ENCODE measurements at places on chromosomes 3 and 15.

DNA sequence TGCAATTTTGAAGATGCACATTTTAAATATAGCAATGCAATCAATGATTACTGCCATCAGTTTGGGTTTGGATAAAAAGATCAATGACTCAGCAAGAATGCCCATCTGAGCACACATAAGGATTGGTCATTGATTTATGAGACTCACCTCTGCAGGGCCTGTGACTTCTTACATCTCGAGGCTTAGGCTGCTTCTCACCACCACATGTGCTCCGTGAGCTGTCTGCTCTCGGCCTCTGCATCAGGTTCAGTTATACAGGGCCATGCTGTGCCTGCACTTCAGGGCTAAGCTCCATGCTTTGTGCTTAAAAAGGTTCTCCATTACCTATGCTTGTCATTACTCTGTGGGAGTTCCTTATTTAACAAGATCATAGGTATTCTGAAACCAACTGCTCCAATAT lies 887.5 kb downstream of the DIPK2A start:
- DNase-seq, result no peak

GRCh38 chr3:5013021-5013906 lies 34.0 kb downstream of the BHLHE40 start:
- DNase-seq, result no peak

DNA sequence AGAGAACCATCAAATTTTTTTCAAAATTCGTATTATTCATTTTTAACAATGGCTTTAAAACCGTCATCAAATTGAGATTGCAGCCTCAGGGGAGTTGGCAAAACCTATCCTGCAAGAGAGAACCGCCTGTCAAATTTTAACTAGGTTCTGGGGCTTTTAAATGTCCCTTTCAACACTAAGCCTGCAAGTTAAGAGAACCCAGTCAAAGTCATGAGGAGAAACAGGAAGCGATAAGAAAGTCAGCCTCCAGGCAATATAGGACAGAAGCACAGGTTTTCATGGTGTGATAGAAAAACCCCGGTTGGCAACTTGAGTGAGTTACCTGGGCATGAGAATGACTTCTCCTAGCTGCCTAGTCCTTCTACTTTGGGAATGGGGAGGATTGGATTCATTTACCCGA lies 59.8 kb downstream of the CPNE4 start:
- DNase-seq, result no peak

DNA sequence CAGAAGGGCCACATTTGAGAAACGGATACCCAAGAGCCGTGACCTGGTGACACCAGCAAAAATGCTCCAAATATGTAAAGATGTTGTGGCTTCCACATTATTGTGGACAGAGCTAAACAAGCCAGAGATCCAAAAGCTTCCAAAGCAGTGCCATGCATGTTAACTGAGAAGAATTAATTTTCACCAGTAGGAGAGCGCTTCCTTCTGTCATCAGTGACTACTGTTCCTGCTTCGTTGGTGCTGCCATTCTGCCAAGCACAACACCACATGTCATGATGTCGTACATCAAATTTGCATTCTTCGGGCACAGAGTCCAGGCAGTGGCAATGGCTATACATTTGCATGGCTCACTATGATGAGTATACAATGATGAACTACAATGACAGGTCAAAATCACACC lies 19.1 kb upstream of the CHST2 start:
- no peak for DNase-seq

DNA sequence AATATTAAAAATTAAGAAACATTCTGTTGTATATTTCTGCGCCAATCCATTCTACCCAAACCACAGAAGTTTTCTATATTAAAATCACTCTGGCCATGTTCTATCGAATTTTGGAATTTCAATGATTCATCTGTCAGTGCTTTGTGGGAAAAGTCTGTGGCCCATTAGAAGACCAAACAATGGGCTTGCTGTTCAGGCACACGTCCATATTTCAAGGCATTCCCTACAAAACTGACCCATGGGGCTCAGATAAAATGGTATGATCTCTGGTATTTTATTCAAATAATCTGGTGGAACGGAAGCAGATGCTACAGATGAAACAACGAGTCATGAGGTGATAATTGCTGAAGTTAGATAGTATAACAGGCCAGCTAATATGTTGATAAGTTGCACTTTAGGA lies 12.4 kb downstream of the NPHP3 start:
- DNase-seq, result no peak

DNA sequence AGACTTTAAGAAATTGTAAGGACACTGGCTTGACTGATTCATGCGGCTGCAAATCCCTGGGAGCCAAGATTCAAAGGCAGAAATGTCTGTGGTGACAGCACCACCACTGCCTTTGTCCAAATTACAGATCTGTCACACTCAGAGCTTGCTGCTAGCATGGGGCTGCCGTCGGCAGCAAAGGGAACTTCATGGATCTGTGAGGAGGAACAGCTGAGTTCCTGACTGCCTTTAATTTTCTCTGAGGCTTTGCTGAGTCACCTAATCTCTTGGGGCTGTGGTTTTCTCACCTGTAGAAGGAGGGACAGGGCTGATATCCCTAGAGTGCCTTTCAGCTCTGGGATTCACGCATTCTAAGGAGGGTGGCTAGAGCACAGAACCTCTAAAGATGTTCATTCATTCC lies 4.1 kb upstream of the PAK6 start:
- DNase-seq, result no peak

- no peak for DNase-seq
These were observed 7.8 kb upstream of the RFX7 start for GRCh38 chr15:56251315-56252095.

DNA sequence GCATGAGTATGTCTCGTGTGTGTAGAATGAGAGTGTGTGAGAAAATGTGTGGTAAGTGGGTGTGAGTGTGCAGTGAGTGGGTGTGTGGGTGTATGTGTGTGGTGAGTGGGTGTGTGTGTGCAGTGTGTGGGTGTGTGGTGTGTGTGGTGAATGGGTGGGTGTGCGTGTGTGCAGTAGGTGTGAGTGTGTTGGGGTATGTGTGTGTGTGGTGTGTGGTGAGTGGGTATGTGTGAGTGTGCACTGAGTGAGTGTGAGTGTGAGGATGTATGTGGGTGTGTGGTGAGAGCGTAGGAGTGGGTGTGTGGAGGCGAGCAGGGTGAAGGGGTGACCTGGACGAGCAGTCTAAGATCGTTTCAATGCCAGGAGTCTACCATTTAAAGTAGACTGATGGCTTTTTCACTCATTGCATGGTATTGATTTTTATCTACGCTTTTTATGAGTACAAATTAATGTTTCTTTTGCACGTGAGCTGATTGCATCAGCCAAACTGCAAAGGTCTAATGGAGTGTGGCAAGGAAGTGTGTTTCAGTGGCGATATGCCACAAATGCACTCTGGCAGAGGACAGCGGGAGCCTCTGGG lies 1.6 kb upstream of the CPN2 start:
- no peak for DNase-seq

- peak; percentile 15 for DNase-seq
These were observed 15.8 kb upstream of the SLC27A2 start for GRCh38 chr15:50166216-50166615.

DNA sequence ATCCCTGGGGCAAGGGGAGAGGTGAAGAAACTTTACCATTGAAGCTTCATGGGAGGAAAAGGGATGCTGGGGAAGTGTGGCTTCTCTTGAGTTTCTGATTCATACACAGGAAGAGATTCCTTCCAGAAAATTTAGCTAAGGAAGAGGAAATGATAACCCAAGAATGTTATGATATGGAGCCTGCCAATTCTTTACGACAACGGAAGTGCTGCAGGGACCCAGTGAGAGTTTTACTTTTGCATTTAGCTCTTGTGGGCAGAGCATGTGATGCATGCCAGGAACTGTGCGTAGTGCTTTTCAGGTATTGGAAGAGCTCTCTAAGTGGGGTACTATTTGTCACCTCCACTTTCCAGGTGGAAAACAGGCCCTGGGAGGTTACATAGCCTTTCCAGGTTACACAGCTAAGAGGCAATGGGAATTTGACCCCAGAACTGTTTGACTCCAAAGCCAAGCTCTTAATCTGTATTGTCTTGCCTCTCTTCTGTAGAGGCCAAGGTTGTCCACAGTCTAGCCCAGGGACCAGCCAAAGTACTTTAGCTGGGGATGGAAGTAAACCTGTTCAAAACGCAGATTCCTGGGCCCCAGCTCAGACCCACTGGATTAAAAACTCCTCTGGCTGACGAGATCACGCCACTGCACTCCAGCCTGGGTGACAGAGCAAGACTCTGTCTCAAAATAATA lies 23.0 kb downstream of the CMTM7 start:
- DNase-seq, result no peak

- no peak for DNase-seq
These were observed 28.1 kb upstream of the FURIN start for GRCh38 chr15:90840157-90840855.

- no peak for DNase-seq
These were observed 78.5 kb upstream of the ZNF717 start for GRCh38 chr3:75863878-75864277.

GRCh38 chr3:51932471-51933370 lies 9.0 kb downstream of the RRP9 start:
- DNase-seq, result no peak

DNA sequence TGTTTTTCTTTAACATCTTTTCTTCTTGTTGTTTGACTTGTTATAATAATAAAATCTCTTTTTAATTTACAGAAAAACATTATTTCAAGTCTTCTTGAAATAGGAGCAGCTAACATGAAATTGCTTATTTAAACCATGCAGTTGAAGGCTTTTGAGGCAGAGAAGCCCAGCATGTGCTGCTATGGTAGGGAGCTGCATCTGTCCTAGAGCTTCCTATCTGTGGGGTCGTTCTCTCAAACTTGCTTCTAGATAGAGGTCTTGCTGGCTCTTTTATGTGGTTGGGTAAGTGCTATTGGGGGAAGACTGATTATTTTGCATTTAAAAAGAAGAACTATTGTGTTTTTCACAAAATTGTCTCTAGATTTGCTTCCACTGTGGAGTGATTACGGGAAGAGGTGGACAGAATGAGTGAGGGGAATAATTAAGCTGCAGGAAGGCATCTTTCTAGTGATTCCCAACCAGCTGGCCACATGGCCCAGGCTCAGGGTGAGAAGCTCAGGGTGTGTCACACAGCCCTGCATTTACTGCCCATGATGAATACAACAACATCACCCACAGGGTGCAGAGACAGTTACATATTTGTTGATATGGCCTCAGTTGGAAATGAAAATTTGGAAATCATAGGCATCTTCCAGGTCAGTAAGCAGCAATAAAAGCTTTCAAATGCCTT lies 98.7 kb downstream of the CHST2 start:
- DNase-seq, result no peak

DNA sequence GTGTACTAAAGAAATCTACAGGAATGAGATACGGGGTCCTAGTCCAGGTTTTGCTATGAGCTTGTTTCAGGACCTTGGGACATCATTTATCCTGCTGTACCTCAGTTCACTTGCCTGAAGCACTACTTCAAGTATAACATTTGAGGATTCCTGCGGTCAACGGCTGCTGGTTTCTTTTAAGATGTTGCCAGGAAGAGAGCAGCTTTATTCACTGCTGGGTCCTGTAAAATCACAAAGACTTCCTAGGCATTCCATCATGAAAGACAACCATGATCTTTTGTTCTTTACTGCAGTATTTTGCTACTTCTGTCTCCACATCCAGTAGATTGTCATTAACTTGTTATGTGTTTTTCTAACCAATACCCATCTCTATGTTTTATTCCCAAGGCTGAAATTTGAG lies 61.0 kb upstream of the PYDC2 start:
- DNase-seq, result no peak

GRCh38 chr15:52421029-52421428 lies 107.7 kb downstream of the MYO5A start:
- no peak for DNase-seq

DNA sequence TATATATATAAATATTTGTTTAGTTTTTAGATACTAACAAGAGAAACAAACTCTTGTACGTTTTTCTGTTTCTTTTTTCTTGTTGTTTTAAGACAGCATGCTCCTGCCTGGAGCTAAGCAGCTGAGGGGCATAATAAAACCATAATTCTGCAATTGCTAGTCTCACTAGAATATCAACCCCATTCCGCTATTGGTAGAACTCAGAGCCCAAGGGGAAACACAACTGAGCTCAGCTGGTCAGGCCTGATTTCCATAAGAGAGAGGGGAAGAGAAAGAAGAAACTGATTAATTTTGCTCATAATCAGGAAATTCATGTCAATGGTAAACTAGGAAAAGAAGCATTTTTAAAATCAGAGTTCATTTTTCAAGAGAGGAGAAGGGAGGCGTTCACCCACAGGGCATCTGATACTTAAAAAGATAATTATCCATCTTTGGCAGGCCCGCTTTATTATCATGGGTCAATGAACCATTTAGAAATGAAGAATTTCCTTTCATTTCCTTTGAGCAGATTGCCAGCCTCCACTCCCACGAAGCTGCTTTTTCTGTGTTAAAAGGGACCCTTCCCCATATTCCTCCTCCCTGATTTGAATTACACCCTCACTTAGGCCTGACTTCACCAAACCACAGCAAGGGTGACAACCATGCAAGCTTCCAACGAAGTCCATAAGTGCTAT lies 965.3 kb upstream of the CFAP20DC start:
- no peak for DNase-seq

DNA sequence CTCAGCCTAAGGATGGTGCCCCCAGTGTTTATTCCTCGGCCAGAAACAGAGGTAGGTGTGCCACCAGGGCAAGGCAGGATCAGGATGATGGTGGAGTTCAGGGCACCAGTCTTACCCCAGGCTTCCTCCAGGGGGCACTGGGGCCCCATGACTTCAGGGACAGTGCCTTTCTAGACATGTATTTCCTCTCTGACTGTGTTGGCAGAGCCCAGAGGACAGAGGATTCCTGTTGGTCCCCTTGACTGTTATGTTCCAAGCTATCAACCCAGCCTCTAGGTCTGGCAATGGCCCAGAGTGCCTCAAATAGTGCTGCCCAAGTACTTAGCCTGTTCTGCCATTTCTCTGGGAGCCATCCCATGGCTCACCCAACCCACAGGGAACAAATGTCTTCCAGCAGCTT lies 2.8 kb downstream of the HEMK1 start:
- peak; percentile 87 for DNase-seq

GRCh38 chr3:36373666-36374065 lies 6.6 kb upstream of the STAC start:
- DNase-seq, result no peak

DNA sequence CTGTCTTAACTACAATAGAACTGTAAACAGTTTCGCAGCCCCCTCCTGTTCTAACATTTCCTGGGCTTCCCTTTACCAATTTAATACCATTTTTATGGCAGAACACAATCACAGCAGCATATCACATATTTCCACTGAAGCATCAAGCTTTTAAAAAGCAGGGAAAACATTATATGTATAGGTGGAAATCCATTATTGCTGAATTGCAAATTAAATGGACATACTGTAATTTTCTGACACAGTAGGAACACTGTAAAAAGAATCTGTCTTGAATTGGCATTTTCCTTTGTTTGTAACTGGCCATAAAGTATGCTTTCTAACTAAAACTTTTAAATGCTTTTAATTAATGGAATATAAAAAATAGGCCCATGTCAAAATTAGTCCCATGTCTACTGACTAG lies 1385.8 kb downstream of the SI start:
- no peak for DNase-seq

DNA sequence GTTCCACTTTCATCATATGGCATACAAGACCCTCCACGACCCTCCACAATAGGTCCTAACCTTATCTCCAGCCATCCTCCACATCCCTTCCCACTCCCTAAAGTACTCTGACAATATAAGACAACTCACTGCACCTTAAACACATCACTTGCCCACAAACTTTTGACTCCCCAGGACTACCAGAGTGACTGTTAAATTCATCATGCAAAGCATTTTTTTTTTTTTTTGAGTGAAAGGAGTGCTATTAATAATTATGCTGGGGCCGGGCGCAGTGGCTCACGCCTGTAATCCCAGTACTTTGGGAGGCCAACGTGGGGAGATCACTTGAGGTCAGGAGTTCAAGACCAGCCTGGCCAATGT lies 55.8 kb downstream of the OSBPL10 start:
- DNase-seq, result no peak

All from AML-193 (cell line).